ENCODE measurements at places on chromosomes 7 and 10.
A peak's percentile ranks its signal among the peaks of the same experiment; 100 is the strongest.

DNA sequence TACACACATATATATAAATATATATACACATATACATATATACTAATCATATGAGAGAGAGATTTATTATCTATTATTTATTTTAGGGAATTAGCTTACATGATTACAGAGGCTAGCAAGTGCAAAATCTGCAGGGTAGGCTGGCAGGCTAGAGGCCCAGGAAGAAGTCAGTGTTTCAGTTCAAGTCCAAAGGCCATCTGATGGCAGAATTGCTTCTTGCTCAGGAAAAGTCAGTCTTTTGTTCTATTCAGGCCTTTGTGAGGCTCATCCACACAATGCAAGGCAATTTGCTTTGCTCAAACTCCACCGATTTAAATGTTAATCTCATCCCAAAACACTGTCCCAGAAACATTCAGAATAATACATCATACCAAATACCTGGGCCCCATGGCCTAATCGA lies 2.6 kb upstream of the C10orf120 start:
- DNase-seq: no peak

DNA sequence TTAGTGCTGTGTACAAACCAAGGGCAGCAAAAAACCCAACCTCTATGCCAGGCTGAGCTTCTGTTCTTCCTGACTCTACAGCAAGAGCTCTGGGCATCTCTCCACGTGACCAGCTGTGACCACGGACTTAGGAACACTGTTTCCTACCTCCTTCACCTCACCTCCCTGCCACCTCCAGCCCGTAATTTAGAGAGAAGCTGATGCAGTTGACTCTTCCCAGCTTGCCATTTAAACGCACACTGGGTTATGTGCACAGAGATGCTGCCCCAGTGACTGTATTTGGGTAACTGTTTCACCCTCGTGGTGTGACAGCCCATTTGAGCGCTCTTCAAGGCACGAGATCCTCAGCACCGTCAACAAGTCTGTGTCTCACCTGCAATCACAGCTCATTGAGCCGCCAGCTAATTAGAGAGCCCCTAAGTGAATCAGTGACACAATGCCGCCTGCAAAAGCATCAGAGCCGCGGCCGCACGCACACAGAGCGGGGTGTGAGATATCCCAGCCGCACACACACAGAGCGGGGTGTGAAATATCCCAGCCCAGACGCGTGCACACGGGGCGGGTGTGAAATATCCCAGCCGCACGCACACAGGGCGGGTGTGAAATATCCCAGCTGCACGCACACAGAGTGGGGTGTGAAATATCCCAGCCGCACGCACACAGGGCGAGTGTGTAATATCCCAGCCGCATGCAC lies 319.7 kb downstream of the PTPRN2 start:
- no peak for DNase-seq

DNA sequence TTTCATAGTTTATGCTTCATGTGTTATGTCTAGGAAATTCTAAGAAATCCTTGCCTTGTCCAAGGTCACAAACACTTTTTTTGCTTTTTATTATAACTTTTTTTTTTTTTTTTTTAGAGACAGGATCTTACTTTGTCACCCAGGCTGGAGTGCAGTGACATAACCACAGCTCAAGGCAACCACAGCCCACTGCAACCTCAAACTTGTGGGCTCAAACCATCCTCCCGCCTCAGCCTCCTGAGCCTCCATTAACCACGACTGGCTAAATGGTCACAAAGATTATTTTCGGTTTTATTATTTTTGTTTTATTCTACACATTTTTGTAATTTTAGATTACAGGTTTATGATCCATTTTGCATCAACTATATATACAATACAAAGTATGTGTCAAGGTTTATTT lies 7.1 kb upstream of the FAM204A start:
- DNase-seq: no peak

GRCh38 chr7:151006590-151007300 lies 15.9 kb downstream of the NOS3 start:
- DNase-seq: no peak

- no peak for DNase-seq
Observed at GRCh38 chr10:29540016-29540415, 94.8 kb downstream of the SVIL start.

DNA sequence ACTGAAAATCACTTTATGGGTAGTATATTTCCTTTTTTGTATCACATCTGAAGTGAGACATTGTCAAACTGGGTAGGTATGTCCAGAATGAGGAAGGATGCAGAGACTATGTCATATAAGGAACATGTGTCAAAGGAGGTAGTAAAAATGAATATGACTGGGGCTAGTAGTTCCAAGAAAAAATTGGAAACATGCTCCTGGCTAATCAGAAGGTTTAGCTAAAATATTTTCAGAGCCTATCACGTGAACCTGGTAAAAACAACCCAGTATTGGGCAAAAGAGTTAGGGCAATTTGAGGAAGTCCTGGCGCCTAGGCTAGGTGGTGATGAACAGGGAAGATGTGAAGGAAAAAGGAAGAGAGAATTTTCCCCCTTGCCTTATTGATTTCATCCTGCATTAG lies 26.4 kb downstream of the ENTPD1 start:
- no peak for DNase-seq

GRCh38 chr7:43083106-43083505 lies 29.3 kb upstream of the HECW1 start:
- no peak for DNase-seq

DNA sequence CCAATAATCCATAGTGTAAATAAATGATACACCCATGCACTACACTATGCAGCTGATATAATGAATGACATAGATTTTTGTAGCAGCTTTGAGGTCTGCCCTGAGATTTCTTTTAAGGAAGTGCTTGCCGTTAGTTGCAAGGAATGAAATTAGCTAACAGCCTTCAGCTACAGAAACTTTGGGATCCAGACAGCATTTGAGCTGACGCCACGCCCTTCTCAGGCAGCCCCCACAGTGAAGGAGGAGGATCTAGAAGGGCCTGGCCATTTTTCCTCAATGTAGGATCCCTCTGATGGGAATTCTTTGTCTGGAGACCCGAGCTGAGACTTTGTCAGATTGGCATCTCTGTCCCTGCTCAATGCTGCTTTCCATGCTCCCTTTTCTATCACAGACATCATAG lies 6.1 kb upstream of the PDK4 start:
- DNase-seq: no peak

GRCh38 chr10:30063099-30063498 lies 3.7 kb upstream of the JCAD start:
- DNase-seq: no peak

DNA sequence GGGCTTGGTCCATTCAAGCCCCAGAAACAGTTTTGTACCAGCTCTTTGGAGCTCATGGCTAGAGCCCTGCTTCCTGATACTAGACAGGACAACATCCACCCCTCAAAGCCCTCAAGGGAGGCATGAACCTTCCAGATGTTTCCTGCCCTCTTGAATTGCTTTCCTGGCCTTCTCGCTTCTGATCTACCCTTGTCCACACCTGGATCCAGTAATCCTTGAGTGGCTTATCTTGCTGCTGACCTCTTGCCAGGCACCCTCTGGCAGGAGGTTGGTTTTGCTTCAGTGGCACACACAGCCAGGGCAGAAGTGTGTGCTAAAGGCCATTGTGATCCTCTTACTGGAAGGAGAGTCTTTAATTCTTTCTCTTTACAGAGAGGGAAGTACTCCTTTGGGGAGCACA lies 495.8 kb downstream of the PLXNA4 start:
- DNase-seq: no peak

- DNase-seq: no peak
Observed at GRCh38 chr7:84800846-84801245, 386.0 kb downstream of the SEMA3D start.

- DNase-seq: no peak
Observed at GRCh38 chr7:36227223-36227622, 74.2 kb downstream of the EEPD1 start.

GRCh38 chr10:92113911-92114600 lies 176.8 kb downstream of the CPEB3 start:
- DNase-seq: no peak

DNA sequence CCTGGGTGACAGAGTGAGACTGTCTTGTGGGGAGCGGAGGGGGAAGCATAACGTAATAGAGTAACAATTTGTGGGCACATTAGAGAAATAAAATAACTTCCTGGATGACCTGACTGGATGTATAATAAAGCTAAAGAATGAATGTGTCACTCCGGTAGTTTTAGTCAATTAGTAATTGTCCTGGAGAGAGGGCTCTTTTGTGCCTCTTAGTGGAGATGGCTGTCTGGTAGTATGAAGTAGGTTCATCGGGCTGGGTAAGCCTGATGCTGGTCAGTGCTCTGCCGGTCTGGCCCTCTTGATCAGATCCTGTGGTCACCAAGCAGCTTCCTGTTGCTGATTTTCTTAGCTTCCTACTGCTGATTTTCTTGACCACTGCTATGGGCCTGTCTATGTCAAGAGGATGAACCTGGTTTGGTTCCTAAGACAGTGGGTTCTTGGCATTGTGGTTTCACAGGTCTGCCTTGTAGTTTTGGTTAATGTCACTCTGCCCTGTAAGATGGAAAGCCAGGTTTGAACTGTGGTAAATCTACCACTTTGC lies 34.1 kb downstream of the ZRANB1 start:
- no peak for DNase-seq

- DNase-seq: no peak
Observed at GRCh38 chr7:35379481-35379880, 125.6 kb upstream of the TBX20 start.

- no peak for DNase-seq
Observed at GRCh38 chr7:88337572-88337971, 30.9 kb upstream of the STEAP4 start.

- DNase-seq: no peak
Observed at GRCh38 chr10:88962336-88962735, 9.8 kb upstream of the ACTA2 start.

GRCh38 chr10:60623627-60624026 lies 154.7 kb upstream of the CDK1 start:
- no peak for DNase-seq

DNA sequence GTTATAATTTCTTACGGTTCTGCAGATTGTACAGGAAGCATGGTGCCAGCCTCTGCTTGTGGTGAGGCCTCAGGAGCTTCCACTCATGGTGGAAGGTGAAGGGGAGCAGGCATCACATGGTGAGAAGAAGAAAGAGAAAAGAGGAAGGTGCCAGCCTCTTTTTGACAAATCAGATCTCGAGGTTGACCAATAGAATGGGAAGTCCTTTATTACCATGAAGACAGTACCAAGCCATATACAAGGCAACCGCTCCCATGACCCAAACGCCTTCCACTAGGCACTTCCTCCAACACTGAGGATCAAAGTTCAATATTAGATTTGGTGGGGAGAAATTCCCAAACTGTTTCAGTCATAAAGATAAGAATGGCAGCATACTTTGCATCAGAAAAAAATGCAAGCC lies 502.8 kb downstream of the GLRX3 start:
- DNase-seq: no peak

DNA sequence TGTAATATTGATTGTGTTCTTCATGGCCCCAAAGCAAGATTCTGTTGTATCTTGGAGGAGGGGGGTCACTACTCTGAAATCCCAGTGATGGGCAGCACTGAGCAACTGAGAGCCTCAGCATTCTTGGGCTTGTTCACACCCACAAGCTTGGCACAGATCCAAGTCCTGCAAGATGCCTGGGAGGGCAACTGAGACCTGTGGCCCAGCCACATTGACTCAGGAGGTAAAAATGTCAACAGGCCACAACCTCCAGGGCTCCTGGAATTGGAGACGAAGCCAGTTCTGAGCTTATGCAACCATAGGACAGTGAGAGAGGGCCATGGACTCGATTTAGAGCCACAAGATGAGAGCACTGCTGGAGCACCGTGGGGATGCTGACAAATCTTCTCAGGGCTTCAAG lies 3.1 kb upstream of the DOCK1 start:
- no peak for DNase-seq

GRCh38 chr7:158315881-158316280 lies 271.7 kb downstream of the PTPRN2 start:
- peak; percentile 30 for DNase-seq

DNA sequence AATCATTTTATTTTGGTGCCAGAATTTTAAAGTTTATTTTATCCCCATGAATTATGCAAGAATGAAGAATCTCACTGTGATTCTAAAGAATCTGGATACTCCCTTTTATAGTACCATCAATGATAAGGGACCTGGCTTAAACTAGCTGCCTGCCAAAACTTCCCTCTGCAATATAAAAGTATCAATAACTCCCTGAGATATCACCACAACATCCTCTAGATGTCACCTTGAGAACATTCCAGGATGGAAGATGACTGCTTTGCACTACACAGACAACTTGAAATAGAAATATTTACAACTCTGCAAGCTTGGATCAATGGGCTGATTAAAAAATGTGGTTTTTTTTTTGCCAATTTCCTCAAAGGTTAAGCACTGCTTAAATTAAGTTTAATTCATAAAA lies 142.1 kb downstream of the SLC25A13 start:
- DNase-seq: no peak

GRCh38 chr10:56928714-56929113 lies 567.7 kb upstream of the ZWINT start:
- DNase-seq: no peak

All from liver (tissue), 10 donors.